Left ventricle myocardium superior (tissue), 1 donor: ENCODE measurements at places on chromosomes 11 and 22. TPM values are rescaled to one million over a fixed set of nuclear protein-coding genes. Genes with fewer than 3 reads are reported as not detected.

Gene ACAD8
- 40.9 TPM for total RNA-seq

Gene NPAS4
- total RNA-seq, result not detected

Gene LRRC4C
- 0.57 TPM for total RNA-seq

DNA sequence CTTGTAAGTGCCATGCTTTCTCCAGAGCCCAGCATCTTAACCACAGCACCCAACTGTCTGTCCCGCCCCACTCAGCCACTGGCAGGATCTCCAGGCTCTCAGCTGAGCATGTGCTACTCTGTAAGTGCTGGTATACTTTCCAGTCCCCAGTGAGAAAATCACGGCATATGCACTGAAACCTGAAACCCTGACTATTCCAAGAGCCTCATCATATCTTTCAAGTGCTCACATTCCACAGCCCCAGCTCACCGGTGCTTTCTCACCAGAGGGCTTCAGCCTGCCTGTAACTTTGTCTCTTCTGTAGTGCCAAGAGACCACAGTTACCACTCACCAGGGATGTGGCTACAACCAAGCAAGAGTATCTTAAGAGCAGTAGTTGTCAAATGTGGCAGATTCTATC lies 24.4 kb upstream of the PAMR1 start:
- no peak for DNase-seq

GRCh38 chr11:76288166-76288980 lies 82.1 kb upstream of the WNT11 start:
- no peak for DNase-seq

DNA sequence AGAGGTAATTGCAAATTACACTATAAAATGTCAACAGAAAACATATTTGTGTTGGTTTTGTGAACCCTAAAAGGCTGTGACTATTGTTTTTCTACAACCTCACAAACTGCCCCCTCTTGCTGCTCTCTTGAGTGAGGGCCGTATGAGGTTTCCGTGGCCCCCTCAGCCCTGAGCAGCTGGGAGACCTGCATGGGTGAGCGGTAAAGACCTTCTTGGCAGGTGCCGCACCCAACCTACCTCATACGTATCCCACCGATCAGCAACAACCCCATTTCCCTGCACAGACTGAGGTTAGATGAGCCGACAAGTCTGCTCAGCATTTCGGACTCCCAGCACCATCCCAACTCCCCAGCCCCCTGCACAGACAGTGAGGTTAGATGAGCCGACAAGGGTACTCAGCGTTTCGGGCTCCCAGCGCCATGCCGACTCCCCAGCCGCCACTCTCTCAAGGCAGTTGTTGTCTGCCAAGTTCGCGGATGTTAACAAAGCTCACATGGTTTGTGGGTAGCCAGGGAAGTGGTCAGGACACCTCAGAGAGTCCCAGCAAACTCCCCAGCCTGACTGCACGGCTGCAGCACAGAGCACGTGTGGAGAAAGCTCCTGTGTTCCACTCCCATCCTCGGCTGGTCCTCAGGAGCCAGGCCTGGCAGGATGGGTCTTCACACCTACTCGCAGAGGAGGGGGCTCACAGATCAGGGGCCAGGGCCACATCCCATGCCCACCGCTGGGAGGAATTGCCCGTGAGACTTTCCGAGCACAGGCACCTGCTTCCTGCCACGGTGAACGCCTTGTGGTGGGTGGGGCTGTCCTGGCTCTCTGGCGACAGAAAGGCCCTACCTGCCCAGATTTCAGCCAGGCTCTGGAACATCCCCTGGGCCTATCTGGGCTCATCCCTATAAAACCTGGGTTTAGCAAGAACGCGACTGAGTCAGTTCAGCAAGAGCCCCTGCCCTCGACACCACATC lies 502.9 kb downstream of the BRD1 start:
- no peak for DNase-seq

- DNase-seq, result no peak
These were observed 71.9 kb downstream of the BLID start for GRCh38 chr11:122044086-122044485.
